Ovary (tissue), 10 donors: ENCODE measurements at places on chromosomes 16 and 17. TPM values are rescaled to one million over a fixed set of nuclear protein-coding genes. Genes with fewer than 3 reads are reported as not detected.

GRCh38 chr16:87468550-87468949 lies 24.3 kb downstream of the ZCCHC14 start:
- H3K27ac ChIP-seq, result no peak overlapping the region
- peak; percentile 33 for DNase-seq
- no peaks in the 10 kb centered on the region for H3K36me3 ChIP-seq
- H3K27me3 ChIP-seq, result no peaks in the 10 kb centered on the region

DNA sequence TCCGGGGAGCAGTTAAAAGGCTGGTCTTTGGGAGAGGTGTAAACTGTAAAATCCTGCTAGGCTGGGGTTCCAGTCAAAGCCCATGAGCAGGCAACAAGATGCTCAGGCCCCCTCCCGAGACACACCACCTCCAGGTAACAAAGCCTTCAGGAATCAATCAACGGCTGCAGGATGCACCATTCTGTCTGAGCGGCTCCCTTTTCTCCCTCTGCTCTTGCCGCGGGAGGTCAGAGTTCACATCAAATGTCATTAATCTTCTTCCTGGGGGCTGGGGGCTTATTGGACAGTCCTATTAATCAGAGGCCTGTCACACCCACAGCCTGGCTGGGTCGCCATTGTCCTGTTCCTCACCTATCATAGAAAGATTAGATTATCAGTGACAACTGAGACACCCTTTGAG lies 11.9 kb upstream of the CCDC182 start:
- no peak overlapping the region for H3K27ac ChIP-seq
- no peaks in the 10 kb centered on the region for H3K4me1 ChIP-seq
- no peaks in the 10 kb centered on the region for H3K36me3 ChIP-seq
- H3K4me3 ChIP-seq, result no peak overlapping the region
- H3K27me3 ChIP-seq, result no peaks in the 10 kb centered on the region

- no peak overlapping the region for H3K27ac ChIP-seq
- H3K36me3 ChIP-seq, result no peaks in the 10 kb centered on the region
- no peaks in the 10 kb centered on the region for H3K4me1 ChIP-seq
- no peak overlapping the region for H3K4me3 ChIP-seq
- DNase-seq, result no peak
Measured at GRCh38 chr16:53511403-53512280, 8.6 kb upstream of the AKTIP start.

DNA sequence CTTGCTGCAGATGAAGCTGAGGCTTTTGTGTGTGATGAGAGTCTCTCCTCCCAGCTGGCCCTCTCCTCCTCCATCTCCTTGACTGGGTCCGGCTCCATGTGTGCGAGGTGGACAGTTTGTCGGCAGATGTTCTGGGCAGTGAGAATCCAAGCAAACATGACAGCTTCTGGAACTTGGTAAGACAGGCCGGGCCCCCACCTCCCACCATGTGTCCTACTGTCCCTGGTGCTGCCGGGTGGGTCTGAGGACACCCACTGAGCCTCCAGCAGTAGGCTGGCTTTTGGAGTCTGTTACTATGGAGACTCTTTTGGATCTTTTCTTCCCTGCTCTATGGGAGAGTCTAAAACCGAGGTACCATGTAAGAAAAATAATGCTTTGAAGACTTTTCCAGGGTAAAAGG lies 12.7 kb downstream of the NUP85 start:
- no peak for DNase-seq
- H3K27ac ChIP-seq, result no peak overlapping the region
- H3K27me3 ChIP-seq, result no peaks in the 10 kb centered on the region
- no peaks in the 10 kb centered on the region for H3K4me1 ChIP-seq
- H3K36me3 ChIP-seq, result no peaks in the 10 kb centered on the region

DNA sequence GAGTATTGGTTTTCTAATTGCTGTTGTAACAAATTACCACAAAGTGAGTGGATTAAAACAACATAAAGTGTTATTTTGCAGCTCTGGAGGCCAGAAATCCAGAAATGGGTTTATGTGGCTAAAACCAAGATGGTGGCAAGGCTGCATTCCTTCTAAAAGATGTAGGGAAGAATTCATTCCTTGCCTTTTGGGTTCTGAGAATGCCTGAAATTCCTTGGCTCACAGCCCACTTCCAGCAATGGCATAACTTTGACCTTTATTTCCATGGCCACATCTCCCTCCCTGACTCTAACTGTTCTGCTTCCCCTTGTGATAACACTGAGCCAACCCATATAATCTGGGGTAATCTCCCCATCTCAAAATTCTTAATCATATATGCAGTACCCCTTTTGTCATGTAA lies 269.6 kb upstream of the RPL38 start:
- no peaks in the 10 kb centered on the region for H3K36me3 ChIP-seq
- no peaks in the 10 kb centered on the region for H3K4me1 ChIP-seq
- no peak overlapping the region for H3K27ac ChIP-seq
- H3K27me3 ChIP-seq, result no peaks in the 10 kb centered on the region
- DNase-seq, result no peak
- no peak overlapping the region for H3K4me3 ChIP-seq

DNA sequence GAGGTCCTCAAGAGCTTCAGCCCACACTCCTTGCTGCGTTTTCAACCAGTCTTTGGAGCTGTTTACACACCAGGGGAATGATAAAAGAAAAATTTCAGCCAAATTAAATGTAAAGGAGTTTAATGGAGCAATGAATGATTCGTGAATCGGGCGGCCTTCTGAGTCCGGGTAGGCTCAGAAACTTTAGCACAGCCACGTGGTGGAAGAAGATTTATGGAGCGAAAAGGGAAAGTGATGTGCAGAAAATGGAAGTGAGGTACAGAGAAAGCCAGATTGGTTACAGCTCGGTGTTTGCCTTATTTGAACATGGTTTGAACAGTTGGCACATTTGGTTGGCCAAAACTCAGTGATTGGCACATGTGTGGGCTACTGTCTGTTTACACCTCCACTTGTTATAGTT lies 305.4 kb downstream of the MAF start:
- DNase-seq, result no peak
- H3K36me3 ChIP-seq, result no peaks in the 10 kb centered on the region
- no peak overlapping the region for H3K4me3 ChIP-seq
- no peak overlapping the region for H3K27ac ChIP-seq
- H3K4me1 ChIP-seq, result peaks cover 5% of the 10 kb centered on the region
- no peaks in the 10 kb centered on the region for H3K27me3 ChIP-seq

GRCh38 chr17:31320791-31321190 lies 631 bp downstream of the EVI2A start:
- no peaks in the 10 kb centered on the region for H3K36me3 ChIP-seq
- no peaks in the 10 kb centered on the region for H3K27me3 ChIP-seq
- H3K4me3 ChIP-seq, result no peak overlapping the region
- no peak overlapping the region for H3K27ac ChIP-seq
- no peak for DNase-seq

DNA sequence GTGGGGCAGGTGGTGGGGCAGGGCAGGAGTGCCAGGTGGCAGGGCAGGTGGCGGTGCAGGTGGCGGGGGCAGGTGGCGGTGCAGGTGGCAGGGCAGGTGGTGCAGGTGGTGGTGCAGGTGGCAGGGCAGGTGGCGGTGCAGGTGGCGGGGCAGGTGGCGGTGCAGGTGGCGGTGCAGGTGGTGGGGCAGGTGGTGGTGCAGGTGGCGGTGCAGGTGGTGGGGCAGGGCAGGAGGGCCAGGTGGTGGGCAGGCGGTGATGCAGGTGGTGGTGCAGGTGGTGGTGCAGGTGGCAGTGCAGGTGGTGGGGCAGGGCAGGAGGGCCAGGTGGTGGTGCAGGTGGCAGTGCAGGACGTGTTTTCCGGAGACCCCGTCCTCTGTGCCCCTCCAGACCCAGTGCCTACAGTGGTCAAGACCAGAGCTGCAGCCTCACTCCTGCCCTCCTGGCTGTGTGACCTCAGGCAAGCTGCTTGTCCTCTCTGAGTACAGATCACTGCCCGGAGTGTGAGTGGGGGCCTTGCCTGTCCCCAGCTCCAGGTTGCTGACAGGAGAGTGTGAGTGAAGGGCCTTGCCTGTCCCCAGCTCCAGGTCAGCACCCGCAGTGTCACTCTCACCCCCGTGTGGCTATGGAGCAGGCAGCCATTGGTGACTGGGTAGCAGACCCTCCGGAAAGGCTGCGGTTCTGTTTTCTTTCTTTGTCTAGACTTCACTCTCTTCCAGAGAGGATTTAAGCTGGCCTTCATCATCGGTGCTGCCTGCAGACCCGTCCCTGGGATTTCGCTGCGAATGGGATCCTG lies 16.1 kb upstream of the NPTX1 start:
- no peak overlapping the region for H3K4me3 ChIP-seq
- H3K27me3 ChIP-seq, result no peaks in the 10 kb centered on the region
- H3K4me1 ChIP-seq, result no peaks in the 10 kb centered on the region
- no peak for DNase-seq
- H3K27ac ChIP-seq, result no peak overlapping the region

- H3K4me1 ChIP-seq, result peaks cover 2% of the 10 kb centered on the region
- H3K4me3 ChIP-seq, result no peak overlapping the region
- H3K27ac ChIP-seq, result no peak overlapping the region
- no peak for DNase-seq
- no peaks in the 10 kb centered on the region for H3K27me3 ChIP-seq
- H3K36me3 ChIP-seq, result no peaks in the 10 kb centered on the region
Measured at GRCh38 chr17:80152081-80152702, 5.3 kb upstream of the EIF4A3 start.

GRCh38 chr17:4460661-4461060 lies 26.9 kb downstream of the SPNS3 start:
- H3K4me3 ChIP-seq, result no peak overlapping the region
- DNase-seq, result no peak
- H3K27me3 ChIP-seq, result no peaks in the 10 kb centered on the region
- H3K4me1 ChIP-seq, result no peaks in the 10 kb centered on the region
- H3K36me3 ChIP-seq, result no peaks in the 10 kb centered on the region
- H3K27ac ChIP-seq, result no peak overlapping the region

- no peak for DNase-seq
- no peaks in the 10 kb centered on the region for H3K27me3 ChIP-seq
- H3K4me3 ChIP-seq, result no peak overlapping the region
- H3K36me3 ChIP-seq, result no peaks in the 10 kb centered on the region
- H3K4me1 ChIP-seq, result no peaks in the 10 kb centered on the region
Measured at GRCh38 chr17:62870552-62870971, 62.4 kb upstream of the MARCHF10 start.

Gene KRT33B
- total RNA-seq, result not detected

Gene NPIPA7
- total RNA-seq, result 3.0 TPM

Gene GLIS2
- 62.2 TPM for total RNA-seq

Gene PABPN1L
- total RNA-seq, result not detected

Gene SPATA33
- total RNA-seq, result 8.2 TPM

Gene ABCC6
- total RNA-seq, result 1.8 TPM

Gene FOXC2
- total RNA-seq, result 0.10 TPM

Gene TEX19
- not detected for total RNA-seq

Gene TUBB3
- 4.9 TPM for total RNA-seq

Gene KRT34
- not detected for total RNA-seq

Gene MYH2
- not detected for total RNA-seq

Gene GJD3
- total RNA-seq, result 1.4 TPM

Gene CEP131
- total RNA-seq, result 10.3 TPM

Gene NPIPB8
- 1.8 TPM for total RNA-seq
